ENCODE measurements at places on chromosomes 13 and 19.
A peak's percentile ranks its signal among the peaks of the same experiment; 100 is the strongest.

DNA sequence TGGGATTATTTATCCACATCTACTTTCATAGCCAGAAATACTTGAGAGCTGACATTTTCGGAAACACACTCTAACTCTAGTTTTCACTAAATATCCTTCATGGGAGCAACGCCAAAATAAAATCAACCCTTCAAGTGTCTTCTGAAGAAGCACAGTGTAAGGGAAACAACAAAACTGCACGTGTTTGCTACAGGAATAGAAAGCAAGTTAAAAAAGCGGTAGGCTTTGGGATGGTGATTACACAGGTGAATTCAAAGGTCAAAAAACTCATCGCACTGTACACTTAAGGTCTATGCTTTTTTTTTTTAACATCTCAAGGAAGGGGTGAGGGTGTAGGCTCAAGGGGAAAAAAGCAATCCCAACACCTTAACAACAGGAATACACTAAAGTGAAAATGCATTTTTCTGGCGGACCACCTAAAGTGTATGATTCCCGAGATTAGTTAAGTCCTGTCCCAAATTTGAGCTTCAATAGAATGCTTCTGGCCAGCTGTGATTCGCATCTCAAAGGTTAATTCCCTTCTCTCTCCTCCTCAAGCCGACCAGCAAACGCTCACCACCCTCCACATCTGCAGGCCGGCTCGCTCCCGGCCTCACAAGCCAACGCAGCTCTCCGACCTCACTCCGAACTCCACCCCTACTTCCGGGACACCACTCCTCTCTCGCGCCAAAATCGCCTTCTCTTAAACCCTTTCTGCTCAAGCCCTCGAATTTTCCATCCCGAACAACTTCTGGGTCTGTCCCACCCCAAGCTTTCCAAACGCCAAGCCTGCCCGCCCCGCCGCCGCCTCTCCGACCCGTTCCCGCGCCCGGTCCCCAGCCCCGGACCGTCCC, 1.1 kb downstream of the ARGLU1 start:
- DNase-seq, result peak; percentile 31

DNA sequence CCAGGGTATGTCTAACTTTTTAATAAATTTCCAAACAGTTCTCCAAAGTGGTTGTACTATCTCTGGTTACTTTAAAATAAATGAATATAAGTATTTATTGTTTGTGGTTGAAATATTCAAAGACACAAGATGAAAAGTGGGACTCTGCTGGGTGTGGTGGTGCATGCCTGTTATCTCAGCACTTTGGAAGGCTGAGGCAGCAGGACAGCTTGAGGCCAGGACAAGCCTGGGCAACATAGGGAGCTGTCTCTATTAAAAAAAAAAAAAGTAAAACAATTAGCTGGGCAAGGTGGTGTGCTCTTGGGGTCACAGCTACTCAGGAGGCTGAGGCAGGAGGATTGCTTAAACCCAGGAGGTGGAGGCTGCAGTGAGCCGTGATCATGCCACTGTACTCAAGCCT, 10.4 kb downstream of the PNMA8A start:
- DNase-seq, result no peak

GRCh38 chr13:39052944-39053343, 14.7 kb downstream of the NHLRC3 start:
- no peak for DNase-seq

- DNase-seq, result no peak
Measured at GRCh38 chr13:44140888-44141724, 232.5 kb upstream of the SERP2 start.

GRCh38 chr13:114225610-114226009, 9.1 kb upstream of the CDC16 start:
- DNase-seq, result no peak

GRCh38 chr19:1409204-1410005, 2.0 kb downstream of the DAZAP1 start:
- no peak for DNase-seq

- DNase-seq, result no peak
Measured at GRCh38 chr19:9863759-9864158, 28.6 kb downstream of the PIN1 start.

- no peak for DNase-seq
Measured at GRCh38 chr13:30863796-30864195, 42.3 kb upstream of the MEDAG start.

DNA sequence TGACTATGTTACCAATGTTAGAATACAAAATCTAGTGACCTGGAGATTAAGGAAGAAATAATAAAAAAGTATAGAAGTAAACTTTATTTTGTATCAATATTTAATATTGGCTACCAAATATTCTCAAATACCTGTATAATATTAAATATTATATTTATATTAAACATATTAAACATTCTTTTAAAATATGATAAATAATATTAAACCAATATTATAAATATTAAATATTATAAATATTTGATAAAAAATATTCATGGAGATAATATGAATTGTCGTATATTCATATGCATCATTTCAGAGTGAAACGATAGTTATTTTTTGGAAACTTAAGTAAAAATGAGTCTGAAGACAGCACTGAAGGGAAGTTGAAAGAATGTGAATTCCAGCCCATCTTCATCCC, 571.2 kb upstream of the KLF12 start:
- DNase-seq, result no peak

- DNase-seq, result no peak
Measured at GRCh38 chr13:44078806-44079376, 199.2 kb downstream of the LACC1 start.

- DNase-seq, result no peak
Measured at GRCh38 chr13:48296528-48296927, 7.0 kb upstream of the RB1 start.

DNA sequence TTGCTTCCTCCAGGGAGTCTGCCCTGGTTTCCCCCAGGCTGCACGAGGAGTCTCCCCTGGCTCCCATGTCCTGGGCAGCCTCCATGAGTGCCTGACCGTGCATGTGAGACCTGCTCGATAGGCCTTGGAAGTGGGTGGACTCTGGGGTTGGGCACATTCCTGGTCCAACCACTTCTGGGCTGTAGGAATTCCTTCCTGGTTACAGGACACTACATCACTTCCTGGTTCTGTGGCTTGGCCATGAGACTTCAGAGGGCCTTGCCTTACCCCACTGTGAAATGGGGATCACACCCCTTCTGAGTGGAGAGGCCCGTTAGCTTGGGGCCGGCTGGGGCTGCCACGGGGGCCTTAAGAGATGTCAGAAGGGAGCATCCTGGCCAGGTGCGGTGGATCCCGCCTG, 4.0 kb upstream of the ZNF628 start:
- DNase-seq, result no peak

GRCh38 chr13:99007414-99007986, 29.6 kb upstream of the DOCK9 start:
- DNase-seq, result no peak

DNA sequence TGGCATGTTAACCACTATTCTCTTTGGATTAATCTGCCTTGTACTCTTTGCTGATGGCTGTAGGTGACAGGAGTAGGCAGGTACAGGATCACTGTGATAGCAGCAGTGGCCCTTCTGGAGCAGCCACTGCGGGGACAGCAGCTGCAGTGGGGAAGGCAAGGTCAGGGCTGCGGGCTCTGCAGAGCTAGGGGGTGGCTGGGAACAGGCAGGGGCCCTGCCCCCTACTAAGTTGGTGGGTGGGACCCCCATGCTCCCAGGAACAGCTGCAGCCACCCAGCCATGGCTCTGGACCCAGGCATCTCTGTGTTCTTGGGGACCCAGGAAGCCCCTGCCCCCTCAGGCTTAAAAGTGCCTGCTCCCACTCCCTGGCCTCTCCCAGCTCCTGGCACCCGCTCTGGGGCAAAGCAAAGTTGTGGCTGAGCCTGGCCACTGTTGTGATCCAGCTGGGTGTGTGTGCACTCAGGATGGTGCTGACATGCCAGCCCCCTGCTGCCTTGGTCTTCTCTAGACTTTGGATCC, 302.4 kb downstream of the PCDH20 start:
- DNase-seq, result no peak

- DNase-seq, result no peak
Measured at GRCh38 chr19:33201886-33202545, 7.9 kb downstream of the LRP3 start.

GRCh38 chr19:52237771-52238400, 31.5 kb upstream of the ZNF766 start:
- peak; percentile 26 for DNase-seq

- DNase-seq, result no peak
Measured at GRCh38 chr19:33248954-33249613, 23.4 kb upstream of the SLC7A10 start.

- no peak for DNase-seq
Measured at GRCh38 chr13:19882231-19882630, 18.8 kb upstream of the ZMYM5 start.

GRCh38 chr13:33217256-33217655, 68.3 kb downstream of the STARD13 start:
- no peak for DNase-seq

DNA sequence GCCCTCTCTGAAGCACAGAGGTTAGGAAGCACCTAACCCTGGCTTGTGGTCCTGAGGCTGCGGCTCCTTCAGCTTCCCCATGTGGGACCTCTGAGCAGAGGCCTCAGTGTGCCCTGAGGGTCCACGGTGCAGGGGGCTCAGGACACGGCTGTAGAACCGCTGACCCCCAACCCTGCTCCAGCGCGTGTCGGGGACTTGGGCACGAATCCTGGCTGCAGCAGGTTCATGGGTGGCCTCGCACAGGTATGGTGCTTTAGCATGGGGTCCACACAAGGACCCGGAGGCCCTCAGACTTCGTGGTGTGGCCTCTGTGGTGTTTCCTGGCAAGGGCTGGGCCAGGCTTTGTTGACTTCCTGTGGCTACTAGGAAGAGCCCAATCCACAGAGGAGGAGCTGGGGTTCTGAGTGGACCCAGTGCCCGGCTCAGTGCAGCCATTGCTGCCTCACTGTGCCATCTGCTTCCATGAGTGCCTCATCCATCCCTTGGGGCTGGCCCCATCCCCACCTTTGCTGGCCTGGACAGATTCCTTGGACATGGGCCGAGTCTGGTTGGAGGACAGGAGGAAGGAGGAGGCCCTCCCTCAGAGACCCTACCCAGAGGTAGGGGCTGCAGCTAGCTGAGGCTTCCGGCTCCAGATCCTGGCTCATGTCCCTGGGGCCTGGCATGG, 24.5 kb downstream of the ZBTB7A start:
- no peak for DNase-seq

DNA sequence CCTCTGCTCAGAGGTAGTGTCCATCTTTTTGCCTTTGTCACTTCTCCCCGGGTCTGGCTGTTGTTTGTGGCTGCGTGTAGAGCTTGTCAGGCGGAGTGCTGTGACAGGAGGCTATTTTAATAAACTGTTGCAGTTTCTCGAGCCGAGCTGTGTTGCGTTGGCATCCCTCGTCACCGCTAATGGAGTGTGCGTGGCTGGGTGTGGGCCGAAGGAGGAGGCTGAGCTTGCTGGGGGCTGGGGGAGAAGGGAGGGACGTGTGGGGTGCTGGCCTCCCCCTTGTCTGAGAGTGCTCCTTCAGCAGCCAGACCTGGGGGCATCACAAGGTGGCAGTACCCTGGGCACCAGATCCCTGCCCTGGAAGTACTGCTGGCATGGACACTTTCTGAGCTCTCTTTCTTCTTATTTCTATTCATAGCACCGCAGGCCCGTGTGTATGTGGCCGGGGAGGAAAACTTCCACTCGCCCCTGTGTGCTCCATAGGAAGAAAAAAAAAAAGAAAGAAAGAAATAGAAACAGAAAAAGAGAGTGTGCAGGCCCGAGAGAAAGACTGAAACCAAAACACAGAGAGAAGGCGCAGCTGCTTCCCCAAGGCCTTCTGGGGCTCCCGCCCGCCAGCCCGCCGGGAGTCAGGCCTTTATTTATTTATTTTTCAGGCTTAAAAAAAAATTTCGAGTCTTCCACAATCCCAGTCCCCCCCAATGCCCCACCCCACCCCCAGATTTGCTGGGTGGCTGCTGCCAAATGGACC, 27.0 kb downstream of the NFIX start:
- DNase-seq, result no peak

DNA sequence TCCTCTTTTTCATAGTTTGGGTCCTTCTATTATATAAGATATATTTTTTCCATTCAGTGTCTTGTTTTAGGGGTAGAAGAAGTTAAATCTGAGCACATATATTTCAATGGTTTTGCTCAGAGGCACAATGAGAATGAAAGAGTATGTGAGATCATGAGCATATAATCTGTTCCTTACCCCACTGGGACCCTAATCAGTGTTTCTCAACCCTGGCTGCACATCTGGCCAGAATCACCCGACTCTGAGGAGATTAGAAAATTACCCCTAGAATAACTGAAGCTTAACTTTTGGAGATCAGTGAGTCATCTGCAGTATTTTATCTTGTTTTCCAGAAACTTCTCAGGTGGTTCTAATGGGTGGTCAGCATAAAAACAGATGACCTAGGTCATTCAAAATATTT, 782 bp downstream of the CYSLTR2 start:
- no peak for DNase-seq

DNA sequence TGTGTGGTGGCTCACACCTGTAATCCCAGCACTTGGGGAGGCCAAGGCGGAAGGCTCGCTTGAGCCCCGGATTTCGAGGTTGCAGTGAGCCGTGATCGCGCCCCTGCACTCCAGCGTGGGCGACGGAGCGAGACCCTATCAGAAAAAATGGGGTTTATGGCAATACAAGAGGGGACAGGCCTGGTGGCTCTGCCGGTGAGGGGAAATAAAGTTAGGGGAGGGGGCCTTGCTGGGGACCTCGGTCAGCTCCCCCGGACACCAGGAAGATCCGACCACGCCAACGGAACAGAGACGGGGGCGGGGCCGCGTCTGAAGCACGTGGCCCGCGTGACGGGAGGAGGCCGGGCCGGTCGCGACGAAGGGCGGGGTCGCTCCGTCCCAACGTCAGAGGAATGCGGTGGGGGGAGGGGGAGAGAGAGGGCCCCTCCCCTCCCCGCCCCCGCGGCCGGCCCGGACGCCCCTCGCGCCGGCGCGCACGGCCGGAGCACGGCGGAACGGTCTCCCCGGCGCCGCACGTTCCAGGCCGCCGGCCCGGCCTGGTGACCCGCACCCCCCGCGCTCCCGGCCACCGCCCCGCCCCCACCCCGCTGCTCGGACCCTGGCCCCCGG, 1.9 kb upstream of the HNRNPL start:
- peak; percentile 75 for DNase-seq

GRCh38 chr13:32385410-32385809, 42.5 kb downstream of the N4BP2L1 start:
- DNase-seq, result no peak

Data from HTR-8/SVneo (cell line).